ENCODE measurements at places on chromosomes 2 and 18.
A peak's percentile ranks its signal among the peaks of the same experiment; 100 is the strongest.

GRCh38 chr18:44130376-44130942, 550.2 kb upstream of the SETBP1 start:
- DNase-seq: peak; percentile 20

GRCh38 chr2:105788670-105789290, 44.1 kb downstream of the NCK2 start:
- DNase-seq: no peak

- no peak for DNase-seq
Measured at GRCh38 chr2:898319-898718, 52.3 kb upstream of the SNTG2 start.

GRCh38 chr2:37865640-37866039, 59.4 kb upstream of the RMDN2 start:
- no peak for DNase-seq

DNA sequence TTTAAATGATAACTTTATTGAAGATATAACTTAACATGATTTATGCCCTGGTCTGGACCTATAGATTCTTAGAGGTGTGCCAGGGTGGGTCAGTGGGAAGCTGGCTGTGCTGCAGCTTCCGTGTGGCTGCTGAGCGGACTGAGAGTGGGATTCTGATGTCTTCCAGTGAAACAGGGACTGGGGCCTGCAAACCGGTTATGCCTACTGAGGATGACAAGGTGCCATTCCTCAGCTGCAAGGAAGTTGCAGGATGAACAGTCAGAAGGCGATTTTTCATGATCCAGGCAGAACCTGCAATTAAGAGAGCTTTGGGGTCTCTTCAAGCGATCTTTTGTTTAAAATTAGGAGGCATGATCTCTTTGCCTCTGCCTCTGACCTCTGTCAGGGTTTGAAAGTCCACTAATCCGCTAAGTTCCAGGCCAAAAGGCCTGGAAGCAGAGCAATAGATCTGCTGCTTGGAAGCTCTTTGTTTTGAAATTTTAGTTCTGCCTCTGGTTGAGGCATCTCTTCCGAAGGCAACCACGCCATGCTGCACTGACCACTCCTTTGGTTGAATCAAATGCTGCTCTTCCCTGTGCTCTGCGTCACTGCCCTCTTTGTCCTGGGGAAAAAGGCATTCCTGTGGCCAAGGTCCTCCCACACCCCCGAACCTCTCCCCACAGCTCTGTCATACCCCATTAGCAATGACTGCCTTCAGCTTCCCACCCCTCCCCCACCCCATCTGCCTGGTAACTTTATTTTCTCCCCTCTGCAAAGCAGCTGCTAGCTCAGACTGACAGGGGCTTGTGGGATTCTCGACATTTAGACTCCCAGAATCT, 2.0 kb downstream of the TMEM169 start:
- DNase-seq: peak; percentile 9

- no peak for DNase-seq
Measured at GRCh38 chr18:317618-318017, 49.8 kb upstream of the THOC1 start.

GRCh38 chr2:21515903-21516302, 392.1 kb downstream of the TDRD15 start:
- peak; percentile 1 for DNase-seq

GRCh38 chr2:148998165-148998830, 40.2 kb upstream of the LYPD6B start:
- DNase-seq: no peak

- DNase-seq: no peak
Measured at GRCh38 chr18:57789759-57790158, 13.4 kb downstream of the ATP8B1 start.

- DNase-seq: no peak
Measured at GRCh38 chr2:120993661-120994060, 258.0 kb downstream of the GLI2 start.

DNA sequence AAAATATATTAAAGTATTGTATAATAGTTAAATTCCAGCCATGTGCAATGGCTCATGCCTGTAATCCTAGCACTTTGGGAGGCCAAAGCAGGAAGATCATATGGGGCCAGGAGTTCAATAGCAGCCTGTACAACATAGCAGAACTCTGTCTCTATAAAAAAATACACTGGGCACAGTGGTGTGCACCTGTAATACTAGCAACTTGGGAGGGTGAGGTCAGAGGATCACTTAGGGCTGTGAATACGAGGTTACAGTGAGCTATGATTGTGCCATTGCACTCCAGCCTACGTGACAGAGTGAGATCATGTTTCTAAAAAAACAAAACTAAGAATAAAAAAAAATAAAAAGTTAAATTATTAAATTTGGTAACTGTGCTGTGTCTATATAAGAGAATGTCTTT, 36.1 kb downstream of the ZRANB3 start:
- DNase-seq: no peak

Data from fibroblast of skin of left quadriceps (primary cell).